Dorsolateral prefrontal cortex (tissue), 122 donors: ENCODE measurements at places on chromosomes 5 and 9.
A peak's percentile ranks its signal among the peaks of the same experiment; 100 is the strongest.

GRCh38 chr9:69719367-69719766 is 40.4 kb downstream of the PTAR1 start:
- no peak for DNase-seq

GRCh38 chr9:134358026-134358661 is 31.9 kb downstream of the RXRA start:
- no peak for DNase-seq

DNA sequence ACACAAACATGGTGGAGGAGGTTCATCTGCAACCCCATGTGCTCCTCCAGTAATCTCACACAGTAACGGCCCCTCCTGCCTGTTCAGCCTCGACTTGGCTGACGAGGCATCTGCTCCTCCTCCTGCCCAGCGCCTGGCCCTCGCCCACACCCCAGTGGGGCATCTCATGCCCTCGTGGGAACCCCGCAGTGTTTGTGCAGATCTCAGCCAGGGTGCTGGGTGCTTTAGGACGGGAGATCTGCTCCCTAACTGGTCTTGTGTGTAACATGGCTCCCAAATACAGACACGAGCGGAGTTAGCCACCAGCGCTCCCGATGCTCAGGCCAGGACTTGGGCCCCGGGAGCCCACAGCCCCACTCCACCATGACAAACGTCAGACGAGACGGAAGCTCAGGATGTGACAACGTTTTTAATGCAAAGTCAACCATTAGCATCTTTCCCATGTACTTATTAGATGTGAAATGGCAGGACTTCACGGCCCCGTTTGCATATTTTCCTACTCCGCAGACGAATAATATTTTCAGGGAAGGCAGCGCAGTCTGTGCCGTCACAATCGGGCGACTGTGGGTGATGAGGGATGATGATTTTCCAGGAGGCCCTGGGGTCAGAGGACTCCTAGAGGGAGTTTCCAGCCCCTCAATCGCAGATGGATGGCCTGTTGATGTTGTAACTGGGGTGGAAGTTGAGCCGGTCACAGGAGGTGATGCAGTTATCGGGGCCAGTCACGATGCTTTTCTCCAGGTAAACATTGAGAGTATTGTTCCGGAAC is 5.5 kb upstream of the MRPS2 start:
- DNase-seq, result peak; percentile 28

GRCh38 chr5:73265641-73266040 is 92.6 kb downstream of the TMEM174 start:
- no peak for DNase-seq

DNA sequence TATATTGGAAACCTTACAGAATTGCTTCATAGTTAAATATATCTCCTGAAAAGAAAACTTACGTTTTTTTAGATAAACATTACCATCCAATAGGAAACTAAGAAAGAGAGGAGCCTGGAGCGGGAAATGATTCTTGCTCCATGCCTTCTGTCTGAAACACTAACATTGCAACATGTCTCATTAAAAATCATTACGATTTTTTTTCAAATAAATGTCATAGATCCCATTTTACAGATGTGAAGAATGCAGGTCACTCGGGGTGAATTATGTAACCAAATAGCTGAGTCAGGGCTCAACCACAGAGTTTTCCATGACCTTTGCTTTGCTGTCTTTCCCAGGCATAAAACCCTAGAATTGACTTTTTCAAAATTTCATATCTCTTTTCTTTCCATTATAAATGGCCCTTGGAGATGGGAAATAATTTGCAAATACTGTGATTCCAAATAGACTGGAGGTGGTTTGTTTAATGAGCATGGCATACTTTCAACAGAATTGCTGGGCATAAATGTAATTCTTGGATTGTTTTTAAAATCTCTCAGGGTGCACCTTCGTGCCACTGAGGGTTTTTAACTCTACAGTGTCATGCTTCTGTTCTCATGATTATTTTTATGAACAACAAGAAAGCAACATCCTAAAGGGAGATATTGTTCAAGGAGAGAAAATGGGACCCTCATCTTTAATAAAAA is 302.8 kb downstream of the EBF1 start:
- no peak for DNase-seq

DNA sequence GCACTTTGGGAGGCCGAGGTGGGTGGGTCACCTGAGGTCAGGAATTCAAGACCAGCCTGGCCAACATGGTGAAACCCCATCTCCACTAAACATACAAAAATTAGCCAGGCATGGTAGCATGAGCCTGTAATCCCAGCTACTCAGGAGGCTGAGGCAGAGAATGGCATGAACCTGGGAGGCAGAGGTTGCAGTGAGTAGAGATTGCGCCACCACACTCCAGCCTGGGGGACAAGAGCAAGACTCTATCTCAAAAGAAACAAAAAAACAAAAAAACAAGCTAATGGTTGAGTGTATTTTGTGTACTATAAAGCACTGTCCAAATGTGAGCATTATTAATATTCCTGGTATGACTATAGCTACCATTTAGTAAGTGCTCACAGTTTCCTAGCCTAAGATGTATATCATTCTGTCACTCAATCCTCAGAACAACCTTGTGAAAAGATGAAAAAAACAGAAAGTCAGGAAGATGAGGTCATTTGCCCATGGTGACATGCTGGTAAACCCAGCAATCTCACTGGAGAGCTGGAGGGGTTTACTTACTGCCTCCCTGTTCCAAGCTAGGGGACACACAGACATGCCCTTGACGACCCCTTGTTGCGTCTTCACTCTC is 27.7 kb downstream of the ARHGEF37 start:
- no peak for DNase-seq

GRCh38 chr5:110562191-110562590 is 164.3 kb downstream of the TMEM232 start:
- no peak for DNase-seq

GRCh38 chr5:28254846-28255245 is 1216.5 kb upstream of the CDH9 start:
- no peak for DNase-seq

DNA sequence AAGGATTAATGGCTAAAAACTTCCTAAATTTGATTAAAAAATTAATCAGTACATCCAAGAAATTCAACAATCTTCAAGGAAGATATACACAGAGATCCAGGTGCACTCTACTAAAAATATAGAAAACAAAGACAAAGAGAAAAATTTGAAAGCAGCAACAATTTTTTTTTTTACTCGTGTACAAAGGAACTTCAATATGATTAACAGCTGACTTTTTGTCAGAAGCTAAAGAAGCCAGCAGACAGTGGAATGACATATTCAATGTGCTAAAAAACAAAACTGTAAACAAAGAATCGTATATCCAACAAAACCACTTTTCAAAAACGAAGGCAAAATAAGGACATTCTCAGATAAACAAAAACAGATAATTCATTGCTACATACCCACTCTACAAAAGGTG is 234.6 kb downstream of the FSTL4 start:
- DNase-seq, result no peak

DNA sequence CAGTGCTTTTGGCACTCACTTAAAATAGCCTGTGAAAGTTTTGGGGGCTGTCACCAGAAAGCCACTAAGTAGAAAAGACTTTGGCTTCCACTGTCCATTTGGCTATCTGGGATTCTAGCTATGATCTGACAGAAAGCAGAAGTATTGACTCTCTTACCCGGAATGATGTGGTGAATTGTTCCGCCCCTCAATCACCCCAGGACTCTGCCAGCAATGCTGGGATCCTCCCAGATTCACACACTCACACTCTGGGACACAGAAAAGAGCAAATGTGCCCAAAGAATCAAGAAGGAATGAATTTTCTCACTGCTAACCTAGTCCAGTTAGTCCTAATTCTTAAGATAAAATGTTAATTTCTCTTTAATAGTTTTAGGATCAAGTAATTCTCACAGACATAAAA is 576.9 kb downstream of the BNC2 start:
- DNase-seq, result no peak

- DNase-seq, result no peak
These were observed 47.1 kb upstream of the RAI14 start for GRCh38 chr5:34608859-34609648.

DNA sequence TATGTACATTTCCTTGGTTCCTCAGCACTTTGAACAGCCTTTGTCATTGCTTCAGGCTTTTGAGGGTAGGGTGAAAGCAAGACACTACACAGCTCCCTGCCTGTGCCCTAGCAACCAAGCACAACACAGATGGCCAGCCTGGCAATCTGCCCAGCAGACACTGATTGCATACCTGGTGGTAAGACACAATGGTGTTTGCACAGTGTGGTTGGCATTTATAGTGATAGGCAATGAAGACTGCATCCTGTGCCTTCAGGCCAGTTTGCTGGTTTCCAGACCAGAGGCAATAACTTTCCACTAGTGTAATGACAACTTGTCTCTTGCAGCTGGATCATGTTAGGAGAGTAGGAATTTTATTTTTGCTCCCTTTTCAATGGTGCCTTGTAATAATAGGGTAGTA is 144.5 kb upstream of the TNC start:
- DNase-seq, result no peak

GRCh38 chr9:2286825-2287455 is 271.8 kb downstream of the SMARCA2 start:
- DNase-seq, result no peak

DNA sequence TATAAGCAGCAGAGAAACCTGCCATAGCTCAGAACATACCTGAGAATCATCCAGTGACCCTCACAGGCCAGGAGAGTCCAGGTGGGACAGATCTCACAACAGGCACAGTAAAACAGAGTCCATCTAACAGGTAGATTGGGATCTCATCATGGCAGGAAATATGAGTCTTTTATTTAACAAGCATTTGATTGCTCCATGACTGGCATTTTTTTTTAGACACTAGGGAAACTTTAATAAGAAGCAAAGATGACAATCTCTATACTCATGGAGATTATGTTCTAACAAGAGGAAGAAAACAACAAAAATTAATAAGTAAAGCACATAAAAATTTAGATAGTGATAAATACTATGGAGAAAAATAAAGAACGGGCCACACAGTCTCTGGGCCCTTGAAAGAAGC is 12.5 kb upstream of the PUM3 start:
- DNase-seq, result no peak

DNA sequence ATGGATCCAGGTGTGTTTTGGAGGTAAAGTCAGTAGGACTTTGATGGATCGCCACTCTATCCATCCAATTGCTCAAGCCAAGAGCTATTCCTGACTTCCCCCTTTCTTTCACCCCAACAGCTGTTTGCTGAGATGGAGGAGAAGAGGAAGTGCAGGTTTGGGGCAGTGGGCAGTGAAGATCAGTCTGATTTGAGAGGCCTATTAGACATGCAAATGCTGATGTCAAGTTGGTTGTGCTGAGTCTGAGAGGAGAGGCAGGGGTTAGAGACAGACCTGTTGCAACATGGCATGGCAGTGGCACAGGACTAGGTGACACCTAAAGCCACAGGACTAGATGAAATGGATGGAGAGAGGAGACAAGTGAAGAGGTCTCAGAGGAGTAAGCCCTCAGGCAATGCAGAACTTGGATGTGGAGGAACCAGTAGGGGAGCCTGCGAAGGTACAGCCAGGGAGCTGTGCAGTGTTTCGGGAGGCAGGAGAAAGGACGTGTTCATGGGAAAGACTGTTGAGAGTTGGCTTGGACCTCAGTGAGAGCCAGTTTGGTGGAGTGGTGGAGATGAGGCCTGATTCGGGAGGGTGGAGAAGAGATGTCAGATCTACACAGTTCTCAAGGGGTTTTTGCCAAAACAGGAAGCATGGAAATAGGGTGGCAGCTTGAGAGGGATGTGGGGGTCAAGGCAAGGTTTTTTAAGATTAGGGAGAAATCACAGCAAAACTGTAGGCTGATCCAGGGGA is 175.0 kb downstream of the MACROH2A1 start:
- DNase-seq, result no peak

DNA sequence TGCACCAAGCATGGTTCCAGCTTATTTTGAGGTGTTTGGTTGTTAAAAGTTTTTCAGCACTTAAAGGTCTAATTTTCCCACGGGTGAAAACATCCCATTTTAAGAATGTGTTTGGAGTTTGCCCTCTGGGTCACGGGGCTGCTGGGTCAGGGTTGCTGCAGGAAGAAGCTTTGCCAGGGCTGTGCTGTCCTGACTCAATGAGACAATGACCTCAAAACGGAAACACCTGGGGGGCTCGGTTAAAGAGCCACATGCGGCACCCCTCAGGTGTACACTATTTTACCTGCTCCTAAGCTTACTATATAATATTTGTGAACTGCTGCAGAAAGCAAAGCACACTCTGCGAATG is 27.6 kb downstream of the UBE2QL1 start:
- DNase-seq, result no peak

DNA sequence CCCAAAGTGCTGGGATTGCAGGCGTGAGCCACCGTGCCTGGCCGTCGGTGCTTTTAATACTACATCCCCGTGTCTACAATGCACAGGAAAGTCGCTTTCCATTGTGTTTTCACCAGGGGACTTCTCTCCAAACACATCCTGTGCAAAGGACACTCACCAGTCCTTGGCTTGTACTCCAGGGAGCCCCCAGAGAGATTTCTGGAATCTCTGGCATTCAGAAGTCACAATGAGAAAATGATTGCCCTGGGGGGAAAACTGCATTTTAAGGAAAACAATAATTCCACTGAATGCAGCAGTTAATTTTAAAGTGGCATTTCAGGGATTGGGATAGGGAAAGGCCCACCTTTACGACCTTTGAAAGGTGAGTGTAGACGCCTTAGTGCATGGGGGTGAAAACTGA is 112.0 kb downstream of the ADAMTS16 start:
- no peak for DNase-seq
